ENCODE measurements at places on chromosomes 6 and 20.

GRCh38 chr6:36978421-36979346 lies 7.3 kb downstream of the MTCH1 start:
- no peak for DNase-seq

GRCh38 chr6:90028066-90028778 lies 134.0 kb downstream of the GJA10 start:
- DNase-seq: no peak

GRCh38 chr6:25278914-25279747 lies at the start of gene CARMIL1:
CARMIL1 (plus strand) TSS chr6:25279374; CDS start chr6:25279796, 422 bp downstream.
- peak; percentile 20 for DNase-seq

- no peak for DNase-seq
Observed at GRCh38 chr6:7169296-7169721, 61.5 kb downstream of the RREB1 start.

DNA sequence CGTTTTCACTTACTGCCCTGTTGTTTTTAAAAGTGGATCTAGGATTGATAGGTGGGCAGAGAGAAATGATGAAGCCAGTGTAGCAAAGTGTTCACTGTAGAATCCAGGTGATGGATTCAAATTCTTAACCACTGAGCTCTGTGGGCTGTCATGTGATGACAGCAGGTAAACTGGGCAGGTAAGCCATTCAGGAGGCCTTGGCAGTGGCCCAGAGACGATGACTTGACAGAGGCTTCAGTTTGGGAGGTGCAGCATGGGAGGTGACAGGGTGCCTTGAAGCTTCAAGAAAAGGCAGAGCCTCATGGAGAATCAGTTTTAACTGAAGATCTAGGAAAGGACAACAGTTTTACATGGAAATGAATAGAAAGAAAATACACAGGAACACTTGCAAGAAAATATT lies 2.0 kb downstream of the NAA20 start:
- DNase-seq: no peak

DNA sequence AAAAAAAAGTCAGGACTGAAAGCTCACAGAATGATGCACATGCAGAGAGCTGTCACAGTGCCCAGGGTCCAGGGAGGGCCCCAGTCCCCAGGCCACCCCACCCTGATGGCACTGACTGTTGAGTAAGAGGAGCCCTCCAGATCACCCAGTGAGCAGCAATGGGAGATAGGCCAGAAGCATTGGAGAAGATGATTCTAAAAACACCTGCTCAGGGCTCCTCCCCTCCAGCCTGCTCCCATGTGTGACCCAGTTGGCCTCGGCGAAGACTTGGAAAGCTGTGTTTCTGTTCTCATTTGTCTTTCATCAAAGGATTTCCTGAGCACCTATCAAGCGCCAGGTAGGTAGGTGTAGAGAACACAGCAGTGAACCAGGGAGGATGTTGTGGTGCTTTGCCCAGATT lies 43.9 kb upstream of the DSN1 start:
- no peak for DNase-seq

DNA sequence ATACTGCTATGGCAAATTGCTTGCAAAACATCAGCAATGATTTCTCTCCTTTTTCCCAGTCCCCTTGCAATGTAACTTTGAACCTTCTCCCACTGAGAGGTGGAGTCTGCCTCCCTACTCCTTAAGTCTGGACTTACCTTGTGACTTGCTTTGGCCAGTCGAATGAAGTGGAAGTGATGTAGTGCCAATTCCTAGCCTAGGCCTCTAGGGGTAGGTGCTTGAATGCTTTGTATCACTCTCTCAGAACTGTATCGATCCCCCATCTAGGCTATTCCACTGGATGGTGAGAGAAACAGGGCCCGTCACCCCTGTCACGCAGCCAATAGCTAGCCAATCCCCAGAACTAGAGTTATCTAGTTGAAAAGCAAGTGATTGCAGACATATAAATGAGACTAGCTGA lies 238.6 kb downstream of the BTBD3 start:
- DNase-seq: no peak

DNA sequence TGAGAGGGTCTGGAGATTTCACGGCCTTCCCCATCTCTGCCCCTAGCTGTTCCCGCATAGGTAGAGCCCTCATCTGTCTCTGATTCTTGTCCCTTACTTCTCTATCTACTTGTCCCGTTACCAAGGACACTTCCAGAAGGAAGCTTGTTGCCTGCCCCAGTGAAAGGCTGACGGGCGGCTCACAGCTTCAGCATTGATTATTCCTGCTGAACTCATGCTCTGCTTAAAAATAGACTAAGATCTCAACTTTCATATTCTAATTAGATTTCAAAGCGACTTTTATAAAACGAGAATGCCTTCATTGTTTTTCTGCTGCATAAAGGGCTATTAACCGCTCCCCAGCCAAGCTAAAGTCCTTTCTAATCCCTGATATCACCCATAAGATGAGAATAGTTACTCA lies 31.1 kb upstream of the MAFB start:
- DNase-seq: no peak

DNA sequence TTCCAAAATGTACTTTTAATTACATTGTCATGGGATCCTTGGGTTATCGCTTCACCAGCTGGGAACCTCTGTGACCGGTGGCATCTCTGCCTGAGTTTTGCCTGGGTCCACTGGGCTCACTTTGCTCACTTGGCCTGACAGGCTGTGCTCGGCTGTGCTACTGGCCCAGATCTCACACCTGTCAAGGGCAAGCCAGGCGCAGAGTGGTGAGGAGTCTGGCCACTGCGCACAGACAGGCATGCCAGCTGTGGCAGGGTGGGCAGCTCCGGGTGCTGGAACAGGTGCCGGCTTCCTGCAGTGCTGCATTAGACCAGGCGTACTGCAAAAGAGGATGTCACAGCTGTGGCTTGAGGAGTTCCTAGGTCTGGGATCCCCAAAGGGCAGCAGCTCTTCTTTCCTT lies 489.8 kb downstream of the TENT5A start:
- DNase-seq: no peak

GRCh38 chr6:168554472-168554871 lies 113.5 kb downstream of the SMOC2 start:
- DNase-seq: no peak

- DNase-seq: no peak
Observed at GRCh38 chr20:10653599-10654249, 20.1 kb downstream of the JAG1 start.

Data from stimulated activated CD8-positive, alpha-beta memory T cell treated with anti-CD3 and anti-CD28 coated beads, Interleukin-2, amount 100 ng/mL, for 1 hour (primary cell).